Activated CD4-positive, CD25-positive, alpha-beta regulatory T cell treated with anti-CD3 and anti-CD28 coated beads, Interleukin-2, amount 50 U/mL, for 72 hours (primary cell): ENCODE measurements at places on chromosomes 3 and 15.

GRCh38 chr3:164352991-164353390 is 725.3 kb downstream of the SI start:
- DNase-seq = no peak

DNA sequence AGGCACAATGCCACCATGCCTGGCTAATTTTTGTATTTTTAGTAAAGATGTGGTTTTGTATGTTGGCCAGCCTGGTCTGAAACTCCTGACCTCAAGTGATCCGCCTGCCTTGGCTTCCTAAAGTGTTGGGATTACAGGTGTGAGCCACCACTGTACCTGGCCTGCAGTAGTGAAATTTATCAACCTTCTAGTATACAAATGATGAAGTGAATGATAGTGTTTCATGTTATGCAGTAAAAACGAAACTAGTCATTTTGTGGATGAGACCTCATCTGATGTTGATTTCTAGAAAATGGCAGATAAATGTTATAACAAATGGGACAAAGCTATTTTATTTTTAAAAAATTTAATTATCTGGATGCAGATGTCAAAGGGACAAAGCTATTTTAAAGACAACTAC is 32.9 kb downstream of the NXPE3 start:
- no peak for DNase-seq

GRCh38 chr3:104750581-104750980 is 616.1 kb upstream of the ALCAM start:
- DNase-seq = no peak

- no peak for DNase-seq
Observed at GRCh38 chr15:84035399-84035766, 200.2 kb upstream of the GOLGA6L4 start.

GRCh38 chr3:9902372-9903237 is at the start of gene IL17RE:
TSS of gene IL17RE (plus strand) at chr3:9902848. CDS start at chr3:9902933, 85 bp downstream.
- no peak for DNase-seq

DNA sequence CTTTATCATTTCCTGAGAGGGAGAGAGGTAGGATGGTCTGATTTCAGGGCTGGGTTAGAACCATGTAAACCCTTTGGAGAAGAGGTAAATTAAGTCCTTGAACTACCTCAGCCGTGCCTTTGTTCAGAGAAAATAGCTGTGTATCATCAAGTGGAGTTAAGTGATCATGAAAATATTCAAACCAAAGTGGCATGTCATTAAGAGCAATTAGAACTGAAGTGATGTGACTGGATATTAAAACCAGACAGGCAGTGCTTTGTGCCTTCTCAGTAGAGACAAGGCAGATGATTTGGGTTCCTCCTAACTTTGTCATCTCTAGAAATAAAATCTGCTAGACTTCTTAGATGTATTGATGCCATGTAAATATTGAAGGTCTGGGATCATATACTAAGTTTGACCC is 171.5 kb downstream of the IL5RA start:
- no peak for DNase-seq

DNA sequence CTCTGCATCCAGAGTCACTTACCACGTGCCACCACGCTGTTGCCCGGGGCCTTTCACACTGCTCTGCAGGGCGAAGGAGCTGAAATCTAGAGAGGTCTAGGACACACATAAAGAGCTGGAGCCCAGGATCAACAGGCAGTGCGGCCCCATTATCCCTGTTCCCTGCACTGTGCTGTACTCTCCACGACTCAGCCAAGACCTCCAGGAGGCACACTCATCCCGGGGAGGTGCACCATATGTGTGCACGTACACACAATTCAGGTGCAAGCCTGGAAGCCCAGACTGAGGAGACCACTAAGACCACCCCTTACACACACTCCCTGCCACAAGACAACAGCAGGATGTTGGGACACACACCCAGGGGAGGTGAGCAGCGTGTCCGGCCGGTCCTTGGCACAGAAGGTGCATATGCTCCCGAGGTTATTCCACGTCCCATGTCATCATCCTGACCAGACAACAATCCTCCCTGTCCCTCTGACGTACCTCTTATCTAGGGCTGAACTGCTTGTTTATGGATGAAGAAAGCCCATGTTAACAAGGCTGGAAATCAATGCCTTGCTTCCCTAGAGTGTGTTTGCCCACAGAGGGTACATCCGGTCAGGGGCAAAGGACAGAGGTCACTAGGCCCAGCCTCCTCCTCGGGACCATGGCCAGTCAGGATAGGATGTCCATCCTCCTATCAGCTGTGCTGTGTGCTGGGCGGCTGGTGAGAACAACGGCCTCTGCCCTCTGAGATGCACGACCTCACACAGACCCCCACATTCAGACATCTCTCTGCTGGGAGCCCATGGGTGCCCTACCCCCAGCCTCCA is 16.1 kb downstream of the KLF15 start:
- DNase-seq = peak; percentile 15

DNA sequence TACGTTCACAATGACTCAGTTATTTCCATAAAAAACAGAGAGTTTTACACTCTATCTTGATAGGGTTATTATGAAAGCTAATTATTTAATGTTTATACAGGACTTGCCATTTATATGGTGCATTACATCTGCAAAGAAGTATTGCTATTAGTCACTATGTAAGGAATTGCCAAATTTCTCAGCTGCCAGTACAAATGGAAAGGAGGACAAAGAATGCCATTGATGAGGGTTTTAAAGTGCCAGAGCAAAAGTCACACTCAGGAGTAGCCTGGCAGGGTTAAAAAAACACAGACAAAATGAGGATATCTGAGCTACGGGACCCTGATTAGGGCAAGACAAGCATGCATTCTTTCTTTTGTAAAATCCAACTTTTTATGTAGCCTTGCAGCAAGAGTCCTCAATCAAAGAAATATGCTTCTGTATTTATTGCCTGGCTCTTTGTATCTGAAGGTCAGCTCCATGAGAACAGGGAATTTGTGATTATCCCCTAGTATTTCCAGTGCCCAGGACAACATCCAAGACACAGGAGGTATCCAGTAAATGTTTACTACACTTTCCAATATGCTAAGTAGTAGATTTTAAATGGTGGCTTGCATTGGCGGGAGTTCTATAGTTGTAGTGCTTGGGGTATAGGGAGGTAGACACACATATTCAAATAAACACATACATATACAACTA is 1013.6 kb downstream of the ROBO1 start:
- DNase-seq = no peak

DNA sequence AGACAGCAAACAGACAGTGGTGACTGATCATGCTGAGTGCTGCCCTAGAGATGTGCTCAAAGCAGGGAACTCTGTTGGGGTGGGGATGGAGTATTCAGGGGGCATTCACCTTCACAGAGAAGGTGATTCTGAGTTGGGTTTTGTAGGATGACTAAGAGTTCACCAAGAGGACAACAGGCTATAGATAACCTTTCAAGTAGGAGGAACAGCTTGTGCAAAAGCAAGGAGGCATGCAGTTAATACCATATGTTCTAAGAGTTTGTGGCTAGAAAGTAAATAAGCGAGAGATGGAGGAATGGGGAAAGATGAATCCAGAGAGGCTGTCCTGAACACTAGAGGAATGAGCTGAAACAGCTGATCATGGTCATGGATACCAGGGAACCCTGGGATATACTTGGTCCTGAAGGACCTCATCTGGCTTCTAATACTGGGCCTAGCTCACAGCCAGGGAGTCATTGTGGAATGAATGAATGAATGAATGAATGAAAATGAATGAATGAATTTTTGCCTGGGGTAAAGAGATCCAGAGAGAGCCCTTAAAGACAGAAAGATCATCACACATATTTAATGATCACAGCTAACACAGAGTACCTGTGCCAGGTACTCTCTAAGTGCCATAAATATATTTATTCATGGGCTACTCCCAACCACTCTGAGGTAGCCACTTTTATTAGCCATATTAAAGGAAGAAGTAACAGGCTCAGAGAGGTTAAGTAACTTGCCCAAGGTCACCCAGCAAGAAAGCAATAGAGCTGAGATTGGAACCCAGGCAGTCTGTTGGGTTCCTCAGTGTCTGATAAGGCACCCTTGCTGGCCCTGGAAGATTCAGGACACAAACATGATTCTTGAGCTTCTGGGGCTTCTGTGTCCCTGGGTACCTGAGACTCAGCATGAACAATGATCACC is 22.0 kb downstream of the SMAD6 start:
- DNase-seq = no peak

- DNase-seq = no peak
Observed at GRCh38 chr15:84949043-84949442, 32.6 kb upstream of the PDE8A start.

DNA sequence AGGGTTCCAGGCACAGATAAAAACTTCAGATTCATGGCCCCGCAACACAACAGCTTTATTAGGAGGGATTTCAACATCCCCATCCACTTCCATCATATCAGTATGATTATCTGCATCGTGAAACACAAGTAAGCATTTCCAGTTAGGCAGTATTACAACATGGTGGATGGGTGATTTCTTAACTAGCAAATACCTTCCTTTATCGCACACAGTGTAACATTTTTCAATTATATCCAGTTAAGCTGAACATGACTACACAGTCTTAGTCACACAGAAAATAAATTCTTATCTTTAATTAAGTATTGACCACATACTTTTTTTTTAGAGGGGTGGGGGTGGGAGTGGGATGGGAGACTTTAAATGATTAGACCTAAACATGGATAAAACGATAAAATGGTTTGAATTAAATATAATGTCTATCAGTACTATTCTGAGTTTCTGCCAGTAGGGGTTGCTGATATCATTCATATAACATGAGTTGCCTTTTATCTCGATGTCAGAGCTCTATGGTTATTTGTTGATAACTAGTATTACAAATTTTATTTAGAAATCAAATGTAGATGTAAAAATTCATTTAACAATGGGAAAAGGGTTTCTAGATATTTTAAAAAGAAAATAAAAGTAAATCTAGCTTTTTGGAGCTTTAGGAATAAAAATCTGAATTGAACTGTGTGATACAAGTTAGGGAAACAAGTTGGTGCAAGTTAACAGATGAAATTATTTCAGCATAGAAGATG is 146.6 kb downstream of the TBL1XR1 start:
- no peak for DNase-seq

- no peak for DNase-seq
Observed at GRCh38 chr15:55239440-55240124, 42.8 kb upstream of the RSL24D1 start.

DNA sequence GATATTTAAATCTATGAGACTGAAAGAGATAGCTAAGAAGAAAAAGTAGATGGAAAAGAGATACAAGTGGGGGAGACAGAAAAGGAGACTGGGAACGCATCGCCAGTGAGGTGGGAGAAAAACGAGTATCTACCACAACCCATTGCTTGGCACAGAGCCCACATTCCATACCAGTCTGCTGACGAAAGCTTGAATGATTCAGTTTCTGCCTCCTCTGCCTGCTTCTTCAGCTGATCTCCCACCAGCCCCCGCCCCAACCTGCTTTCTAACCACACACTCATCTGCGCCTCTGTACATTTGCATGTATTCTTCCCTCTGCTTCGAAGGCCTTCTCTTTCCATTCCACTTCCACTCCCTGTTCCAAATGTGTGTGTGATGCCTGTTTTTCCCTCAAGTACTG is 188.1 kb downstream of the USP13 start:
- no peak for DNase-seq

DNA sequence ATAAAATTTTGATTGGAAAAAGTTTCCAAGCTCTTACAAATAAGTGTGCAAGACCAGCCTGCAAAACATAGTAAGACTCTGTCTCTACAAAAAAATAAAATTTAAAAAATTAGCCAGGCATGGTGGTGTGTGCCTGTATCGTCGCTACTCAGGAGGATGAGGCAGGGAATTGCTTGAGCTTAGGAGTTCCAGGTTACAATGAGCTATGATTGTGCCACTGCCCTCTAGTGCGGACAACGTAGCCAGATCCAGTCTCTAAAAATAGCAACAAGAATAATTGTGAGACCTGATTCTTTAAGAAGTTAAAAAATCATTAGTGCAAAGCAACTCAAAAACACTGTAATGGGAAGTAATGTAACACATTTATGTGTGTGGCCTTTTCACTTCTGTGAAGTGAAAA is 251.6 kb downstream of the RBMS3 start:
- DNase-seq = no peak

- no peak for DNase-seq
Observed at GRCh38 chr15:49235446-49236124, 65.5 kb downstream of the GALK2 start.

DNA sequence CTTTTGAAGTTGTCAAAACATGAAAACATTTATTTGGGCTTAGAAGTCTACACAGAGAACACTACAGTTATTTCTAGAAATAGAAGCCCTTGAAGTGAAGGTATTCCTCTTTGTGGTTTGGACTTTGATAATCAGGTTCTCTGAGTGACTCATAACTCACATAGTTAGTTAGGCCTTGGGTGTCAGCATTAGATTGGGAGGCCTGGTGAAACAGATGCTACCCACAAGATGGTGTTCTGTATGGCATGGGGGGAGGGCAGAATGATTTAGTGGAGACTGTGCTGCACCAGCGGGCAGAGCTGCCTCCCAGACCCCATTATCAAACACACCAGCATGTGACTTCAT is 108.9 kb upstream of the ETV5 start:
- DNase-seq = no peak

- no peak for DNase-seq
Observed at GRCh38 chr3:39122813-39123212, 15.3 kb downstream of the TTC21A start.

DNA sequence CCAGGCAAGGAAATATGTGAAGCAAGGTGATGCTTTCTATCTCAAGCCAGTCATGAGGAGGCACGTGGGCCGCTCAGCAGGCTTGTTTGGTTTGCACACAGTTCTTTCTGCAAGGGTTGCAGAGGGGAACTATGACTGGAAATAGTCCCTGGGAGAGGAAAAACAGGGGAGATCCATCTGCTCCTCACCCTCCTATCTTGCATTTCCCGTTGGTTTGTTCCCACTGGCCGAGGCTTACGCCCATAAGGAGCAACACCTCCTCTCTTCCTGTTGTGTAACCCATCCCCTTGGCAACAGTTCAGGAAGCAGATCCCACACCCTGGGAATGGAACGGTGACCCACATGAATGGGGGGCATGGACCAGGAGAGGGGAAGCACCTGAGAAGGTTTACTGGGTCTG is 72.1 kb upstream of the MAGI1 start:
- no peak for DNase-seq

GRCh38 chr3:110677506-110677905 is 394.1 kb upstream of the NECTIN3 start:
- DNase-seq = no peak

DNA sequence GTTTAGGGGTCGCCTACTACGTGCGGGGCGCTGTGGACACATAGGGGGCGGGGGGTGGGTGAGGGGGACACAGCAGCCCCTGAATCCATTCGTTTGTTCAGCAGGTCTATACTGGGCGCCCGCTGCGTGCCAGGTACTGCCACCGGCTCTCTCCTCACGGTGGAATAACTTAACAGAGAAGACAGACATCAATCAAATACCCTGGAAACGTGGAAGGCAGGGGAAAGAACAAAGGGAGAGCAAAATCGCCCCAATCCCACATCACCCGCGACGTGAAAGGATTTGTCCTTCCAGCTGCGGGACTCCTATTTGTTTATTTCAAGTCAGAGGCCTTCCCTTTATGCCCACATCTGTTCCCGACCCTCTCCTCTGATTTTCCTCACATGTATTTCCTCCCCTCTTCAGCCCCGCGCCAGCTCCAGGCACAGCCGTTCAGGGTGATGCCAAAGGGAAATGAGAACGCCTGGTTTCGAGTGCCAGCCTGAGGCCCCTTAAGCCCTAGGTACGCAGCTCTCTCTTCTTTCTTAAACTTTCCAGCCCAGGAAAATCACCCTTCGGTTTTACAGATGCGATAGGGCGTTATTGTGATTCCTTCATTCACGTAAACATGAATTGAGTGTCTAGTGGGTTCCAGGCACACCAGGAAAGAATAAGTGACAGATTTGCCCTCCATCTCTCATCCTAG is 726 bp upstream of the PROK2 start:
- no peak for DNase-seq
